Activated CD4-positive, alpha-beta T cell treated with anti-CD3 and anti-CD28 coated beads, Interleukin-2, amount 10 ng/mL, durations not matched to agents 7 days and 5 days (primary cell): ENCODE measurements at places on chromosomes 7 and 10. TPM values are rescaled to one million over a fixed set of nuclear protein-coding genes. Genes with fewer than 3 reads are reported as not detected.
A peak's percentile ranks its signal among the peaks of the same experiment; 100 is the strongest.

DNA sequence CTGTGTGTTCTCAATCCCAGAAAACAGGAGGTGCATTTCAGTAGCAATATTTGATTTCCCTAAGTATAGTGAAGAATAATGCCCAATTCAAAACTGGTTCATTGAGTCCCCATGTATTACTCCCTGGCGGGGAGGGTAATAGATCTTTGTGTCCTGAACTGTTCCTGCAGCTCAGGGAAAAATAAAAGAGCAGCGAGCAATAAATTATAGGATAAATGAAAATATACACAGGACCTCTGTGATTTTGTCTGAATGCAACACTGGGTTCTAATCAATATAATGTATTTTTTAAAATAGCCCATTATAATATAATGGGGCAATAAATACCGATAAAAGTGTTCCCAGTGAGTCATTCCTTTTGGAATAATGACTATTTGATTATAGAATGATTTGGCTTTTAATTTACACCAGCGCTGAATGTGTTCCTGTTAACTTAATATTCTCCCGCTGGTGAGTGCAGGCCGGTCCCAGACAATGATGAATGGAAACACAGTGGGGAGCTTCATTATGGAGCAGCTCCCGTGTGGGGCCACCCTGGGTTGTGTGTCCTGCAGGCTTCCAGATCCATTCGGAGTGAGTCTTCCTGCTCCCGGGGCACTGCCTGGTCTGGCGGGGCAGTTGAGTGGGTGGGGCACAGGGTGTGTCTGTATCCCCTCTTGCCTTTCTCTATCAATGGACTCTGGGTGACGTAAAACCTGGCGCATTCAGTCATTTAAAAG is 263.1 kb downstream of the ACTR3B start:
- DNase-seq = no peak

The DBF4 gene
- 75.7 TPM for total RNA-seq

GRCh38 chr7:36192053-36192824 is 39.2 kb downstream of the EEPD1 start:
- DNase-seq = no peak

DNA sequence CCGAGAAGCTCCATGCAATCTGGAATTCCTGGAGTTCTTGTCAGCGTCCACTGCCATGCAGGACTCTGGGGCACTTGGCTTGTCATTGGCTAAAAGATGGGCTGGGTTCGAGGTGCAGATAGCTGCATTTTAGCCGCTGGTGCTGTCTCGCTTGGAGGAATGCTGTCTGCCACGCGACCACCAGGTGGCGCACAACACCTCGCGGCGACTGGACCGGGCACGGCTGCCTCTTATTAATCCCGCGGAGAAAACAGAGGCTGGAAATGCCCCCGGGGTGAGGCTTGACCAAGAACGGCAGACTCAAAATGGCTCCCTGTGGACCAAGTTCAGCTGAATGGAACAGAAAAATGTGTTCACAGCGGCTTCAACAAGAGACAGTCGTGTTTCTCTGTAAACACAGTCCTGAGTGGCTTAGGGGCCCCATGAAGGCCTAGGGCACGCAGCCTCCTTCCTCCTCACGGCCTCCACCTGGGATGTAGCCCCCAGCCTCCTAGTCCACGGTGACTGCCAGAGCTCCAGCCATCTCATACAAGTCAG is 46.2 kb downstream of the AOC1 start:
- DNase-seq = peak; percentile 80

The KLF6 gene
- total RNA-seq = 167 TPM

- DNase-seq = no peak
Measured at GRCh38 chr10:30902621-30903396, 128.9 kb downstream of the ZNF438 start.

GRCh38 chr7:91416155-91416865 is 152.1 kb downstream of the FZD1 start:
- DNase-seq = no peak

DNA sequence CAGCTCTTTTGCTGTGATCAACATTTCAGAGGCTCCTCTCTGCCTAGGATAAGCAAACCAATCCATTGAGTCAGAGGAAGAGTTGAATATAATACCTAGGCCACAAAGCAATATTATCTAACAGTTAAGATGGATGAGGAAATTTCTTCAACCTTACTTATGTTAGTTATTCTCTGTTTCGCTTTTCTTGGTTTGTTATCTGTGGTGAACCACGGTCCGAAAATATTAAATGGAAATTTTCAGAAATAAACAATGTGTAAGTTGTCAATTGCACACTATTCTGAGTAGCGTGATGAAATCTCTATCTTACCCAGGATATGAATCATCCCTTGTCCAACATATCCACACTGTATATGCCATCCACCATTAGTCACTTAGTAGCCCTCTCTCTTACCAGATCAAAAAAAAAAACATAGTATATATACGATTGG is 1.5 kb upstream of the HTR7 start:
- no peak for DNase-seq

The TNRC18 gene
- total RNA-seq = 53.9 TPM

The SPDYE6 gene
- not detected for total RNA-seq

- no peak for DNase-seq
Measured at GRCh38 chr10:96743988-96744585, 23.8 kb upstream of the PIK3AP1 start.

DNA sequence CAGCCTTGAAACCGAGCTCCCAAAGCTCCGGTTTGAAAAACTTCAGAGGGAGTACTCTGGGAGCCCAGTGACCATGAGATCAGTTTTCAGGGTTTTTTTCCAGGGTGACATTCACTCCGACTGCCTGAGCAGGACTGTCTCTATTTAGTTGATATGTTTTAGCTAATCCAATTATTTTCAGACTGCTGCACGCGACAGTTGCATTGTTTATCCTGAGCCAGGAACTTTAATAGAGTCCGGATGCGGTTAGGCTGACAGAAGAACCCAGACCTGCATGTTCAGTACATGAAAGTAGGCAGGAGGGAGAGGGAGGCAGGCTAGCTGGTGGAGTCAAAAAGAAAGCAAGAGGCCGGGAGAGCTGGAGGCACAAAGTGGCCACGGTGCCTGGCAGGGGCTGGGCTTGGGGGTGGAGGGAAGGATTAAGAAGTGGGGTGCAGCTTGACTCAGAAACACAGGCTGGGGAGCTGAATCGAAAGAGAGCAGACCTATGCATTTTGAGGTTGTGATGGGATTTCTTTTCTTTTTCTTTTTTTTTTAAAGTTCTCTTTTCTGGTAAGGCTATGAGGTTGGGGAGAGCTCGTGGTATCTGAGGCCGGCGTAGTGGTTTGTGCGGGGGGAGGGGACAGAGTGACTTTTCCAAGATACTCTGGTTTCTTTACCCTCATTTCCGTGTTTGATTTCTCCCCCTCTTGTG is 5.7 kb downstream of the GATA3 start:
- peak; percentile 86 for DNase-seq

DNA sequence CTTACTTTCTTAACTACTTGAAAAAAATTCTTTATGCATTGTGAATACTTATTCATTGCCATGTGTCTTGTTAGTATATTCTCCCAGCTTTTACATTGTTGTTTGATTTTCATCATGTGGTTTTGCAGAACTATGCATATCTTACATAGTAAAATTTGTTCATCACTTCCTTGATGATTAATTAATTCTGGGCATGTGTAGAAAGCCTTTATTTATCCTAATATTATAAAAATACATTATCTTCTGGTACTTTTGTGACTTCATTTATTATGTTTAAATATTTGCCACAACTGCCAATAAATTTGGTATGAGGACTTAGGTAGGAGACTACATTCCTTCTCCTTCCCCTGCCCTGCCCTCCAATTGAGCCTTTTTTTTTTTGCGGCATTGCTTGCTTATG is 166.0 kb upstream of the ZNF32 start:
- DNase-seq = no peak

The EPHA1 gene
- 10.0 TPM for total RNA-seq

The RNF32 gene
- total RNA-seq = 2.2 TPM

The OGDHL gene
- not detected for total RNA-seq

The BLNK gene
- not detected for total RNA-seq

GRCh38 chr7:81260152-81260551 is 341.3 kb upstream of the SEMA3C start:
- no peak for DNase-seq

DNA sequence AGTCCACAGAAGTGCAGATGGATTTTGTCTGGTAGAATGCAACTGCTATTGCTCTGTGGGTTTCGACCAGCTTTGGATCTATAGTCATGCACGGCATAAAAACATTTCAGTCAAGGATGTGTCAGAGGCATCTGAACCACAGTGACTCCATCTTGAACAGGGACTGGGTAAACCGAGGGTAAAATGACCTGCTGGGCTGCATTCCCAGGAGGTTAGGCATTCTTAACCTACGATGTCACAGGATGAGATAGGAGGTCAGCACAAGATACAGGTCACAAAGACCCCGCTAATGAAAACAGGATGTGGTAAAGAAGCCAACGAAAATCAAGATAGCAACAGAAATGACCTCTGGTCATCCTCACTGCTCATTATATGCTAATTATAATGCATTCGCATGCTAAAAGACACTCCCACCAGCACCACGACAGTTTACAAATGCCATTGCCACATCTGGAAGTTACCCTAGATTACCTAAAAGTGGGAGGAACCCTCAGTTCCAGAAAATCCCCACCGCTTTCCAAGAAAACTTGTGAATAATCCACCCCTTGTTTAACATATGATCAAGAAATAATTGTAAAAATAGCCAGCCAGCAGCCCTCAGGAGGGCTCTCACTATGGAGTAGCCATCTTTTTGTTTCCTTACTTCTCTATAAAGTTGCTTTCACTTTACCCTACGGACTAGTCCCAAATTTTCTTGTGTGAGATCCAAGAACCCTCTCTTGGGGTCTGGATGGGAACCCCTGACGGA is 50.7 kb upstream of the CPXM2 start:
- DNase-seq = no peak

- no peak for DNase-seq
Measured at GRCh38 chr10:128775743-128776142, 649.5 kb upstream of the MKI67 start.
